ENCODE measurements at places on chromosomes 6 and 20.

DNA sequence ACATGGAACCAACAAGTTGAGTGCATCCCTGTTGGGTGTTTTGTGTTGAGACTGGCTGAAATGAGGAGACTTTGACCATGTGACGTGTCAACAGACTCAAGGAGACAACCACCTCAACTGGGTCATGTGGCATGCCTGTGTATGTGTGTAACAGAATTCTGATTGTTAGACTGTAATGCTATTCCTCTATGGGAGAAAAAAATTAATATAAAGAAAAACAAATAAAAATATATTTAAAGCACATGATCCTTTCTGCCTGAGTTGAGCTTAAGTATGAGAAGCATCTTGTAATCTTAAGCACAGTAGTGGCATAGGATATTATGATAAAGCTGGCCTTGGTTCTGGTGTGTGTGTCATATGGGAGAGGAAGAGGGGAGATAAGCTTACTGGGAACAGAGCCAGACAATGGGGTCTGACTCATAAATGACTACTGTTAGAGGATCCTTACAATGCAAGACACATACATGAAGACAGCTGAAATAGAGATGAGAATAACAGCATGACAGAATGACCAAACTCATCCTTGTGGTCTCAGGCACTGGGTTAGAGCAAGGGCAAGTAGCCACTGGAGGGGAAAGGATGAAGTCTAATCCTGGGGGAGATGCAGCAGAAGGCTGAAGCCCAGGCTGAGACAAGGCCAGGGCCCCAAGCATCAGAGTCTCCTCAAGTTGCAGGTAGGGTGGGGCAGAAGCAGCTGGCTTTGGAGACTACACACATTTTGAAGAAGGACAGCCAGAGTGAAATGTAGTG lies 9.2 kb downstream of the TP53INP2 start:
- DNase-seq: no peak

GRCh38 chr6:139965393-139965792 lies 590.9 kb upstream of the CITED2 start:
- no peak for DNase-seq

- no peak for DNase-seq
Observed at GRCh38 chr20:46229478-46230105, 78.7 kb downstream of the CDH22 start.

DNA sequence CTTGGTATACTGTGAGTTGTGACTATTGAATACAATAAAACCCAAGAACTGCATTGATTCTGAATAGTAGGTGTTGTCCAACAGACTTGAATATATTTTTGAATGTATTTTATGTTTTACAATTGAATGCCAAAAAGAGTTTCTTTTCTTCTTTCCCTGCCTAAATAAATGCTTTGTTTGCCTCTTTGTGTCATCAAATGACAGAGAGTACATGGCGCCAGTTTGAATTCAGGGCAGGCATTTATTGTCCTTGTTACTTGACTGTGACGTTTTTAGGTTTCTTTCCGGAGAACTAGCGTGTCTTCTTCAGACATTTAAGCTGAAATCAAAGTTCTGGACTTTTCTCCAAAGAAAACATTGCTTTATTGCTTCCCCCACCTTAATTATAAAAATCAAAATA lies 16.6 kb downstream of the KIF3B start:
- no peak for DNase-seq
